Stimulated activated CD4-positive, alpha-beta T cell treated with anti-CD3 and anti-CD28 coated beads, TNF-alpha, amount 100 ng/mL, for 48 hours (primary cell): ENCODE measurements at places on chromosomes 3 and 15.

GRCh38 chr15:80234883-80235282 is 17.1 kb downstream of the CTXND1 start:
- DNase-seq = peak; percentile 21

- no peak for DNase-seq
These were observed 44.9 kb downstream of the PRR23E start for GRCh38 chr3:127237835-127238234.

- DNase-seq = no peak
These were observed 47.7 kb downstream of the CHCHD6 start for GRCh38 chr3:126751611-126752302.

DNA sequence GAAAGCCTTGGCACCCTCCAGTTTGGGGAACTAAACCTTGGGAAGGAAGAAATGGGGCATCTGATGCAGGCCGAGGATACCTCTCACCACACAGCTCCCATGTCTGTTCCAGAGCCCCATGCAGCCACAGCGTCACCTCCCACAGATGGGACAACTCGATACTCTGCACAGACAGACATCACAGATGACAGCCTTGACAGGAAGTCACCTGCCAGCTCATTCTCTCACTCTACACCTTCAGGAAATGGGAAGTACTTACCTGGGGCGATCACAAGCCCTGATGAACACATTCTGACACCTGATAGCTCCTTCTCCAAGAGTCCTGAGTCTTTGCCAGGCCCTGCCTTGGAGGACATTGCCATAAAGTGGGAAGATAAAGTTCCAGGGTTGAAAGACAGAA is 7.7 kb downstream of the MAP1A start:
- DNase-seq = no peak

DNA sequence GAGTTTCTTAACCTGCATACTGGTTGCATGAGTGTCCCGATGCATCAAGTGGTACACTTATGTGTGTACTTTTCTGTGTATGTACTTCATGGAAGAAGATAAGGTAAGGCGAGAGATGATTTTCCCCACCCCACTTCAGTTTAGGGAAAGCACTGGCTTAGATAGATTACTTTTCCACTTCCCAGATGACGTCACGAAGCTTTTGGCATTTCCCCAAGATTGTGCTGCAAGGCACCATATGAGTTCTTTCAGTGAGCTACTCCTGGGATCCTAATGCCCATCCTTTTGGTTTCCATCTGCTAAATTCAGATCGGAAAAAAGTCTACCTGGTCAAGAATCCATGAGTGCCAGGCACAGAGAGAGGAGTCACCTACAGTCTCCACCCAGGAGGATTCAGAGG is 4.5 kb downstream of the IL17RB start:
- DNase-seq = no peak

GRCh38 chr3:22886439-22887068 is 316.6 kb upstream of the UBE2E2 start:
- DNase-seq = no peak

- DNase-seq = no peak
These were observed 19.0 kb downstream of the PCYT1A start for GRCh38 chr3:196268284-196269163.

- DNase-seq = no peak
These were observed 192.5 kb downstream of the ATP10A start for GRCh38 chr15:25670621-25671020.

DNA sequence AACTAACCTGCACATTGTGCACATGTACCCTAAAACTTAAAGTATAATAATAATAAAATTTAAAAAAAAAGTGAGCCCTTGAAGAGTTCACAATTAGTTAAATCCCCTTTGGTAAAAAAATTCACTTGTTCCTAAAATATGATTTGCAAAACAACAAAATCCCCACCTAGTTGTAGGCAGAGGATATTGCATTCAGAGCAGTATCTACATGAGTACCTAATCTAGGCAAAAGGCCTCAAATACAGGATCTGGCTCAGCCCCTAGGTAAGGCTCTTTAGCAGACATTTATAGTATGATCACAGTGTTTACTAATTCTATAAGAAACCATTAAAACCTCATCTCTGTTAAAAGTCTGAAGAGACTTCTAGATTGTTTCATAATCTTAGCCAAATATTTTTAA is 89.3 kb upstream of the CCDC80 start:
- no peak for DNase-seq

- DNase-seq = no peak
These were observed 655.2 kb downstream of the RBMS3 start for GRCh38 chr3:29936054-29936453.

- no peak for DNase-seq
These were observed 258.5 kb upstream of the PROK2 start for GRCh38 chr3:72043204-72044133.

DNA sequence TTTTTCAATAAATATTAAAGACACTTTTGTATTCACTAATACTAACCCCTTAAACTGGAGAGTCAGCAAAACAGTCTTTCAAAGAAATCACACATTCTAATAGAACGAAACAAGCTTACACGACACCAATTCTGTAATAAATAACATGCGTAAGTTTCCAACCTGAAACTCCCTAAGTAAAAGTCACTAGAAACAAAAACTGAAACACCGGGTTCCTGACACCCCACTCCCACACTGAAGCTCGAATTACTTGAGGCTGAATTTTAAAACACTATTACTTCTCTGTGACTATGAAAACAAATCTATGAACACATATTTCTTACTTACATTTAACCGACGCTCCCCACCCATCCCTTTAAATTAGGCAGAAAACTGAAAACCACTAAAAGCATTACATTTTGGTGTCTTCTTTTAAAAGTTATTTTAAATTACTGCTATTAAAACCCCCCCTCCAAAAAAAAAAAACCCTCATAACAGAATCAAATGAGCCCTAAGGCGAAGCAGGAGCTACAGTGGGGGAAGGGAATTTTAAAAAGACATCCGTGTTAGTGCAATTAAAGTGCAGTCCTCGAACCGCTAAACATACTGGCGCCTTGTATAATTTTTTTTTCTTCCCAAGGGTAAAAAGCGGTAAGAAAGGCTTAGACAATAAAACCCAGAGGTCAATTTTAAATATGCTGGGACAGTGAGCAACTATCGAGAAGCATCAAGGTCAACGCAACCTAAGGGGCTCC is 878 bp downstream of the SPPL2A start:
- DNase-seq = no peak

DNA sequence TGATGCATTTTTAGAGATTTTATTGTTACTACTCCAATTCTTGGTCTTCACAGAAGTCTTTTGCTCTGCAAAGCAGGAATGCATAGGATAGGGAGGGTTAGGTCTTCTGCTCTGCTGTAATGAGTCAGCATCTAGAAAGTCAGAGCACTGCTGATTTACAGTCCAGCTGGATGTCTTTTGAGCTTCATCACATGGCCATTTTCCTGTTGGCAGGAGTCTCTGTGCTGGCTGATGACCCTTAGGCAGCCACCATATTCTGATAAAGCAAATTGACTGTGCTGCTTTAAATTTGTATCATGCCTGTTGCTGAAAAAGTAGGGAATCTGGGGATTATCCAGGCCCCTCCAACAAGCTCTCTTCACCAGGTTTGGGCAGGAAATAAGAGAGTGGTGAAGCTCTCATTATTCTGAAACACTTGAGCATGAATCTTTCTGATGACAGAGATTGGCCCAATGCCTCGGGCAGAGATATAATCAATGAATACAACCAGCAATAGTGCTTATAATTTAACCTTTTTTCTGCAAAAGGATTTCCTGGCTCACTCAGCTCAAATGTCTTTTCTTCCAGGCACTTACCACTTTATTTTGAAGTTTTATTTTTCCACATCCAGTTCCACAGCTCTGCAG is 9.7 kb upstream of the CRBN start:
- no peak for DNase-seq

DNA sequence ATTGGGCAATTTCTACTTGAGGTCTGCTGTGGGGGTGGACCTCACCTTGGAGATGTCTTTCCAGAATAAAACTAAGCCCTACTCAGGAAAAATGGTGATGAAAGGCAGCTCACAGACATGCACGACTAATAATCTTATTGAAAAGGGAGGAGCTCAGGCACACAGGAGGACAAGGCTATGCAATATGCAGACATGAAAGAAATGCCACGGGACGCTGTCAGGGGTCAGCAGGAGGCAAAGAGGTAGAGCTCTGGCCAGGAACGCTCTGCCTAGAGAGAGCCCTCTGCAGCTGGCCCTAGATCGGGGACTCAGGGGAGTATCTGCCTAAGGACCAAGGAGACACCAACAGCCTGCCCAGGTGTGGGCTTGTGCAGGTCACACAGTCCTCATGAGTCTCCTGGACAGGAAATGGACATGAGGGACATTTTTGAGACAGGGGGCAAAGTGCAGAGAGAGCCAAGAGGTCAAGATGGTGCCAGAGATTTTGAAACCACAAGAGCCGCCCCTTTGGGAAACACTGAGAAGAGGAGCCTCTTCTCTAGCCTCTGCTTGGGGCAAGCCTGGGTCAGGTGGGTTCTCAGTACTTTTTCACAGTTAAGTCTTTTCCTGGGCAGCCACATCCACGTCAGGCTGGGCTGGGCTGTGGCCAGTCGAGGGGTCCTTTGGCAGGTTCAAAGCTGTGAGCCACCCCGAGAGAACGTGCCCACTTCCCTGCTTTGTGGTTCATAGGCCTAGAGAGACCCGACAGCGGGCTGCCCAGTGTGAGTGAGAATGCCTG is 23.2 kb downstream of the EAF1 start:
- no peak for DNase-seq

- DNase-seq = no peak
These were observed 35.1 kb upstream of the SPTBN5 start for GRCh38 chr15:41928637-41929620.
